ENCODE measurements at places on chromosomes 2 and 18.
A peak's percentile ranks its signal among the peaks of the same experiment; 100 is the strongest.

- no peak for DNase-seq
These were observed 97.9 kb upstream of the ATL2 start for GRCh38 chr2:38474715-38475566.

GRCh38 chr2:65421432-65421748, 11.0 kb downstream of the SPRED2 start:
- DNase-seq = no peak

GRCh38 chr2:199756211-199756610, 94.8 kb downstream of the FTCDNL1 start:
- DNase-seq = no peak

DNA sequence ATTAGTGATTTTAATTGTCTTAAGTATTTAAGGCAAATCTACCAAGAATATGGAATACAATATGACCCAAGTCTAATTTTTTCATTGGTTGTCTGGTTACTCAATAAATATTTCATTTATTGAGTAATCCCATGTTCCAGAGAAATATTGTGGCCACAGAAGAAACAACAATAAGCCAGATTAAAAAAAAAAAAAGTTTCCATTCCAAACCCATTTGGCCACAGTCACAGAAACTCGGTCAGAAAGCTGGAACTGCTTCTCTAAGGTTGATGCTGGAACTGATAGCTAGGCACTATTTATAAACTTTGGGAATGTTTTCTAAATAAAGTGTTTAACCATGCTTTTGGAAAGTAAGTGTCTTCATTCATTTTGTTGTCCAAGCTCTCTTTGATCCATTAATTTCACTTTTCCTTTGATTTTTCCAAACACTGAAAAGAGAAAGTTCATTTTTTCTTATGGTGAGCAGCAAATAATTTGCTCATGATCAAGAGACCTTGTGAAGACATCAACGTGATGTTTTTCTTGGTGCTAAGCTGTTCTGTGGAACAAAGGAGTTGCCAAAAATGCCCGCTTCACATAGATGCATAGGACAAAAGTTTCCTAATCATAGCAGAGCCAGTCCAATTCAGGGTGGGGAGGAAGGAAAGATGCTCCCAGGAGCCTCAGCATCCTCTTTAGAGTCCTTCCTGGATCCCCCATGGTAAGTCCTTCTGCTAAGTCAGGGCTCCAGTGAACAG, 72.1 kb upstream of the CCBE1 start:
- DNase-seq = no peak

DNA sequence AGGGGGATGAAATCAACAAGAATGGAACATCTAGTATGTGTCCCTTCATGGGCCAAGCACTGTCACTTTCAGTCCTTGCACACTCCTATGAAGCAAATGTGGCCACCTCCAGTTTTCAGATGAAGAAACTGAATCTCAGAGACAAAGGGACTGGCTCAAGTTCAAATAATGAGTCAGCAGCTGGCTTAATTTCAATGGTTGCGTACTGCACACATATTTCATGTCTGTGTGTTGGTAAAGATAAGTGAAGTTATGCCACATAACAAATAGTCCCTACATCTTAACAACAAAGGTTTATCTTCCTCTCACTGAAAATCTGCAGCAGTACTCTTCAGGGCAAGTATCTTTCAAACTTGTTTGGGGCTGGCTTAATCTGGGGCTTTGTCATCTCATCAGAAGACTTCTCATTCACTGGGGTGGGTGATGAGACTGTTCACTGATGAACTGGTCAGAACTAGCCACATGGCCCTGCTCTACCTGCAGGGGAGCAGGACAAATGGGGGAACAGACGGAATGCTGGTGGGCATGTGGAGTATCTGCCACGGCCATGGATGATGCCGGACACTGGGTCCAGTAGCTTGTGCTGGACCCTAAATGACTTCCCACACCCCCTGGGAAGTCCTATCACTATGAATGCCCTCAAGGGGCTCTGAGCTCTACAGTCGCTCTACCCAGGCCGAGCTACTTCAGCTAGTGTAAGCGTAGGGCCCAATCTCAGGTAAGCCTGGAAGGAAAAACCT, 263.2 kb downstream of the CYP26B1 start:
- no peak for DNase-seq

DNA sequence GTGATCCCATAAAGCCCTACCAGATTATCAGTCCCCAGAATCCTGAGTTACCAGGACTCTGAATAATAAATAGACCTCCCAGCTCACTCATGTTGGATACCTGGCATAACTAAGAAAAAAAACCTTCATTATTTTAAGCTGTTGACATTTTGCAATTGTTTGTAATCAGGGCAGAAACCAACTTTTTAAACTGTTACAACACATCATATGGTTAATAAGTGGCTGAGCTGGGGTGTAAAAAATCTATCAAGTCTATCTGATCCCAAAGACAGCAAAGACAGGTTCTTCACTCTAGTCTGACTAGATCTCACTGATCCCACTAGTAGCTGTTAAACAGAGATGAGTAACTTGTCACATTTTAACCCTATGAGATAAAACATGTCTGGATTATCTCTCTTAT, 370.3 kb downstream of the RIT2 start:
- DNase-seq = no peak

DNA sequence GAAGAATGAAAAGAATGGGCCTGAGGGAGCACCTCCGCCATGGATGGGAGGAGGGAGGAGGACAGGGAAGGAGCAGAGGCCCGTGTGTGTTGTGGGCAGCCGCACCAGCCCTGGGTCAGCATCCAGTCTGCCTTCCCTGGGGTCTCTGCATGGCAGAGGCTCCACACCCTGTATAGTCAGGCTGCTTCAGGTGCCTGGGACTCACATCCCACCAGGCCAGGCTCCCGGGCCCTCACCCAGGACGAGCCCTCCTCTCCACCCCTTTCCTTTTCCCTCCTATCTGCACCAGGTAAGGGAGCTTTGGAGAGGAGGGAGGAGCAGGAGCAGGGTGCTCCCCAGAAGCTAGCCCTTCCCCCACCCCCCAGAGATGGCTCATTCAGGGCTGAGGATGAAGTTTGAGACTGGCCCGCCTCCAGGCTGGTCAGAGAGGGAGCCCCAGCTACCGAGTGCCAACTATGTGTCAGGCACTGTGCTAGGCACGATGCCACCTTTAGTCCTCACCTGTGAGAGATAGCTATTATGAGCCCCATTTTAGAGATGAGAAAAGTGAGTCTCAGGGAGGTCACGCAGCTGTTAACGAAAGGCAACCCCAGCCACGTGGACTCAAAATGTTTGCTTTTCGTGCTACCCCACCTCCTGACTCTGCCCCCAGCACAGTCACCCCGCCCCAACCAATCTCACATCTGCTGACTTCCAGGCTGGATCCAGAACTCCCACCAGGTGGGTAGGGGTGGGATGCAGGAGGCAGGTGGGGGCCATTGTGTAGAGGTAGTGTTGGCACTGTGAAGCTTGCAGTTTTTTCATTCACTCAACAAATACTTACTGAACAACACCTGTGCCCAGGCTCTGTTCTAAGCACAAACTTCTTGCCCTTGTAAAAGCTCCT, 242.1 kb downstream of the DYSF start:
- no peak for DNase-seq

DNA sequence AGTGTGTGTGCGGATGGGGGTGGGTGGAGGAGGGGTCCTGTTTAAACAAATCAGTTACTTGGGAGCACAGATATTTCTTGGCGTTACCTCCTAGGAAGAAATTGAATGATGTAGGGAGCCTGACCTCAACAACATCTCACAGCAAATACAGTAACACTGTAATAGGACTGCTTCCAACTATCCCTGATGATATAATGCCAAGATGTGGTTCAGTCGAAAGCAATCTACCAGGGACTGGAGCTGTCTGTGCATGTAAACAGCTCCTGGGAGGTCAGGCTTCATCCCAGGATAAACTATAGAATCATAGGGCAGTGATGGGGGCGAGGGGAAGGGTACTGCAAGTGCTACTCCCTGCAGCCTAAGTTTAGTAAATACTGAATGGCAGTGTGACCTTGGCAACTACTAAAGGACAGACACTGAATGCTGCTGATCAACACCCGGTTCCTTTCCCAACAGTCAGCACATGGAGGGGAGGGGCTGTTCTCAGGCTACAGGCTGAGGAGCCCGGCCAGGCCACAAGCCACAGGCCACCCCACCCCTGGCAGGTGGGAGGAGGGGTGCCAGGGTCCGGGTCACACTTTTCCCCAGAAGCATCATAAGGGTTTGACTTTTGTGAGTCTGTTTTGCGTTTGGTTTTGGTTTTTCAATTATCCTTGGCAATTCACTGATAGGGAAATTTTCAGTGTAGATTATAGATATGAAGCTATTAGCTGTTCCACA, 85.3 kb upstream of the ZNF397 start:
- DNase-seq = peak; percentile 61

GRCh38 chr2:215624423-215624829, 188.6 kb upstream of the FN1 start:
- no peak for DNase-seq

- no peak for DNase-seq
These were observed 674 bp downstream of the PTPN4 start for GRCh38 chr2:119760237-119760955.

- DNase-seq = no peak
These were observed 81.3 kb downstream of the VWC2L start for GRCh38 chr2:214492152-214492551.

DNA sequence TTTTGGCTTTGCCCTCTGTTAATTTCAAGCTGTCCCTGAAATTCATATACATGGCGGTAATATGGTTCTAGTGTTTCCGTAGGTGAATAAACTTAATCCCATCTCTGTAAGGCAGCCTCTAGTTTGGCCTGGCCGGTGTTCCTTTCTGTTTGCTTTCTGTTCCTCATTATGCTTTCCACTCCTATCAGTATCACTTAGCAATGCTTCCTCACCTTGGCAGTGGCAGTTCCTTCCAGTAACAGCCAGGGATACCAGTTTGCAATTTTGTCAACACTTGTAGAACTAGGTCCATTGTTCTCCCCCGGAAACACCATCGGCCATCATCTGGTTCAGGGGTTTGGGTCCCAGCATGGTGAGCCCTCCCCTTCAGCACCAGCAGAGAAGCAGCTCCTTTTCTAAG, 18.2 kb upstream of the TNP1 start:
- DNase-seq = no peak

DNA sequence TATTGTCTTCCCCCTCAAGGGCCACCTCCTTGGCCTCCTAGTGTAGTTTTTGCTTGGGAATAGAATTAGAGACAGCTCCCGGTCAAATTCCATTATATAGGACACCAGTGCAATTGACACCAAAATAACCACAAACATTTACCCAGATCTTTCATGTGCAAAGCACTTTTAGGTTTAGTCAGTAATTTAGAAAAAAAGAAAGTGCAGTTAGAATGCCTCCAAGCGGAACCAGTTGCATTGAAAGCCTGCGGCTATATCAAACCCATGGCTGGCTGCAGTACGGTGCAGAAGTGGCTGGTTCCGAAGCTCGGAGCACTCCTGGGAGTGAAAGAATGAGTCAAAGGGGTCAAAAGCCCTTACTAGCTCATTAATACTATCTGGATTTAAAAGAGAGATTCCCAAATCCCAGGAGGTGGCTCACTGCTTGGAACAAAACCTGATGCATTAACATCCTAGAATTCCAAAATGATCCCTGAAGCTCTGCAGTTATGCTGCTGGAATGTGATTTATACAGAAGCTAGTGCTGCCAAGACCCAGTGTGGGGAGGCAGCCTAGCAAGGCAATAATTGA, 432.2 kb upstream of the KLHL29 start:
- peak; percentile 11 for DNase-seq

- no peak for DNase-seq
These were observed 64.2 kb downstream of the BCL11A start for GRCh38 chr2:60489289-60489688.
